ENCODE measurements at places on chromosomes 1 and 21. TPM values are rescaled to one million over a fixed set of nuclear protein-coding genes. Genes with fewer than 3 reads are reported as not detected.

CCDC27 gene
- not detected for total RNA-seq

EDEM3 gene
- total RNA-seq: 32.9 TPM

- DNase-seq: no peak
These were observed 24.4 kb upstream of the KCNJ6 start for GRCh38 chr21:37940691-37941090.

GRCh38 chr1:161119092-161119903 lies 1.4 kb downstream of the NIT1 start:
- DNase-seq: peak; percentile 58

GRCh38 chr21:45108034-45108790 lies 33.8 kb downstream of the ADARB1 start:
- no peak for DNase-seq

GRCh38 chr21:45901061-45901690 lies 80.4 kb upstream of the COL6A1 start:
- no peak for DNase-seq

GRCh38 chr1:226420897-226421296 lies 13.0 kb upstream of the PARP1 start:
- DNase-seq: no peak

DNA sequence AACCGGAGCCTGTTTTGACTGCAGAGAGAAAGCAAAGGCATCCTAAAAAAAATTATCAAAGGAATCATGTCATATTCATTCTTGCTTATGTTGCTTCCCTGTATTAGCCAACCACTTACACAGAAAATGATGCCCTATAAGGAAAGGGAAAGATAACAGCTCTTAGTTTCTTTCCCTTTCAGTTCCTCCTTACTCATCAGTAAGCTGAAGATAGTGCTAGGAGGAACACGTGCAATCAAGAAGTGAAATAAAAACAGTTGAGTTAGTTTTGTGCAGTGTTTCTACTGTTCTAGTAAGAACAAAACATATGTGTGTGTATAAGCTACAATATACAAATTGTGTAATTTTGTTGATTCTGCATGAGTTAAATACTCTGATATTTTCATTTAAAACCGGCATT lies 45.3 kb upstream of the MTF2 start:
- no peak for DNase-seq

- DNase-seq: no peak
These were observed 57.6 kb downstream of the OPTC start for GRCh38 chr1:203551550-203551949.

- no peak for DNase-seq
These were observed 23.2 kb upstream of the LRP8 start for GRCh38 chr1:53350853-53351767.

- no peak for DNase-seq
These were observed 5.6 kb downstream of the PPP1R15B start for GRCh38 chr1:204405988-204406387.

Measured in neural progenitor cell (in vitro differentiated cells).